ENCODE measurements at places on chromosomes 6 and 20.

GRCh38 chr6:168121303-168121665 lies 42.3 kb upstream of the FRMD1 start:
- no peak for DNase-seq

GRCh38 chr6:110246900-110247546 lies 66.8 kb downstream of the CDC40 start:
- no peak for DNase-seq

DNA sequence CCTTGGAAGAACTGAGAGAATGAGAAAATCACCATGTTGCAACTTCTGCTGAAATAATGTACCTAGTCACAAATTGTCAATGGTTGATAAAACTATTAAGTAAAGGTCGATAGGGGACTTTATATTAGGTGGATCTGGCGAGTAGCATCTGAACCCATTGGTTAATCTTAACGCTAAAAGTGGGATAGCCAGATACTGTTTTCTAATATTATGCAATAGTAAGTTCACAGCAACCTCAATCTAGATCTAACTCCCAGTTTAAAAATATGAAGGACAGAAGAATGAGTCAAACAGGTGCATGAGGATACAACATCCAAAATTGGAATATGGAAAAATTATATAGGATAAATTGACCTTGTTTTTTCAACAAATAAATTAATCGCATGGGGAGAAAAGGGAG lies 18.8 kb downstream of the PSMF1 start:
- DNase-seq = no peak

DNA sequence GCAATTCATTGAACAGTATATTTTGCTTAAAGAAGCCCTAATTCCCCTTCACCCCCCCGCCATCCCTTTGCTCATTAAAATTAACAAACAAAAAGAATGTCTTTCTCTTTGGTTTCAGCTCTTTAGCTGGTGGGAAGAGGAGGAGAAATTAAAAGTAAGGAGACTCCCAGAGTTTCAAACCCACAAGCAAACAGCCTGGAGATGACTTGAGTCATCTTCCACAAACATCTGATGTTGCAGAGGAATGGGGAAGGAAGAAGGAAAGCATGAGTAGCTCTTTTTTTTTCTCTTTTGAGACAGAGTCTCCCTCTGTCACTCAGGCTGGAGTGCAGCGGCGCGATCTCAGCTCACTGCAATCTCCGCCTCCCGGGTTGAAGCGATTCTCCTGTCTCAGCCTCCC lies 189.6 kb downstream of the ADAT2 start:
- peak; percentile 25 for DNase-seq

DNA sequence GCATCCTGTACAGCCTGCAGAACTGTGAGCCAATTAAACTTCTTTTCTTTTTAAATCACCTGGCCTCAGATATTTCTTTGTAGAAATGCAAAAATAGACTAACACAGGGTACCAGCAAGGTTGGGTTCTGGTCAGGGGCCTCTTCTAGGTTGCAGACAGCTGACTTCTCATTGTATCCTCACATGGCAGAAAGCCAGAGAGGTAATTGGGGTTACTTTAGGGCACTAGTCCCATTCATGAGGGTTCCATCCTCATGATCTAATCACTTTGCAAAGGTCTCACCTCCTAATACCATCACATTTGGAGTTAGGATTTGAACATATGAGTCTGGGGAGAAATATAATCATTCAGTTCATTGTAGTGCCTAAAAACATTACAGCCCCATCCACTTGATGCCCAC lies 101.5 kb downstream of the LCA5 start:
- DNase-seq = no peak

DNA sequence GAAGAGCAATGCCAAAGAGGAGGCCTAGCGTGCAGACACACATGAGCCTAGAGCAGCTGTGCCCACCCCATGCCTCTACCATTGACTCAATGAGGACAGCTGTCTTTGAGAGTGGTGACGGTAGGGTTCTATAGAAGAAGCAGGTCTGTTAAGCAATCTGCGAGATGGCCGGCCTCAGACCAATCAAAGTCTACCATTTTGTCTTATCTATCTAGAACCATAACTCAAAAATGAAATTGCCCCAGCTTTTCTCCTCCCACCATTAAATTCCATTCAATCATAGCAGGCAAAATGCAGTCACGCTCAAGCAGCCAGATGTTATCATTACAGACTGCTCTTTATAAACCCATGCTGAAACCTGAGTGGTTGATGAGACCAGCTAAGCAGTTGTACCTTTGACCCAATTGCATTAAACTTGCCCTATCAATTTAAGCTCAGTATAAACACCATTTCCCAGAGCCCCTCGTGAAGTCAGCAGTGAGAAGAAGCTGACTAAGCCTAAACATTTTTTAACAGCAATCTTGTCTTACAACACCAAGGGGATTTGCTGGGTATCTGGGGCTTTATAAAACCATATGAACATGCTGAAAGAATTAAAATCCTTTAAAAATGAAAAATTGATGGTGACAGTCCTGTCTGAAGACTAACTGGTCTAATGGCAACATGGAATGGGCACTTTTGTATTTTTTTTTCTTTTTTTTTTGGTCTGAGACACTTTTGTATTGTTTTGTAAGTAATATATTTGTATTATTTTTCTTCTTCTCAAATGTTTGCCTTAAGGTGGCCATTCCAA lies 57.5 kb downstream of the FOXC1 start:
- DNase-seq = peak; percentile 24

DNA sequence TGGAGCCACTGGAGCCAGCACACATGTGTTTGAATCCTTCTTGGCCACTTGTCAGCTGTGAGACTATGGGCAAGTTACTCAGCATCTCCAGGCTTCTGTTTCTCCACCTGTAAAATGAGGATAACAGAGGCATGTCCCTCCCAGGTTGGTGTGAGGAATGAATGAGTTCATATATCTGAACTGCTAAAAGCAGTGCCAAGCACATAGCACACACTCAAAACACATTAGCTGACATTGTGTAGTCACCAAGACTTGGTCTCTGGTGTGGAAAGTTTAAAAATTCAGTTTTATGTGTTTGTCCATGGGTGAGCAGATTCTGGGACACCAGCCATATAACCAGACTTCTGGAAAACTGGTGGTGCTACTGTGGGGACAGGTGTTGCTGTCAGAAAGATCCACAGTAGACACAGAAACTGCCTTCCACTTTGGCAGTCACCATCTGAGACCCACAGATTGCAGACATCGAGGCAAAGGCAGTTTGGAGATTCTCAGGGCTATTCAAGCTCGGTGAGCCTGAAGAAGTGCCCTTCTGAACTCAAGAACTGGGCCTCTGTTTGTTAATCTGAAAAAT lies 115.8 kb downstream of the MRPL14 start:
- no peak for DNase-seq

GRCh38 chr6:382883-383810 lies 8.4 kb upstream of the IRF4 start:
- no peak for DNase-seq

DNA sequence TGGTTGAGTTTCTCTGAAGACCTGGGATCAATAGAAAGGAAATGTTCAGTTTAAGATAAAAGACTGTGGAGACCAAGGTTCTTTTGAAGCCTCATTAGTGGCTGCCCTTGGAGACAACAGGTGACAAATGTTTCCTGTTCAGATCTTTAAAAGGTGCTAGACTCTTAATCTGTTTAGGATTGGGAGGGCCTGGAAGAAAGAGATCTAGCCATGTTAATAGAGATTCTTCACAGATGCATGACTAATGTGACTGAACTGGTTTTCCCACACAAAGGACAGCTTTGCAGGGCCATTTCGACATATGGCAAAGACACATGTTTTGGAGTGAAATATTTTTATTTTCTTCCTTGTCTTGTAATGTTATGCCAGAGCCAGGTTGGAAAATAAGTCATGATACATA lies 82.2 kb downstream of the WDR27 start:
- peak; percentile 34 for DNase-seq

GRCh38 chr20:63518351-63518861 lies 2.2 kb upstream of the PPDPF start:
- DNase-seq = no peak

DNA sequence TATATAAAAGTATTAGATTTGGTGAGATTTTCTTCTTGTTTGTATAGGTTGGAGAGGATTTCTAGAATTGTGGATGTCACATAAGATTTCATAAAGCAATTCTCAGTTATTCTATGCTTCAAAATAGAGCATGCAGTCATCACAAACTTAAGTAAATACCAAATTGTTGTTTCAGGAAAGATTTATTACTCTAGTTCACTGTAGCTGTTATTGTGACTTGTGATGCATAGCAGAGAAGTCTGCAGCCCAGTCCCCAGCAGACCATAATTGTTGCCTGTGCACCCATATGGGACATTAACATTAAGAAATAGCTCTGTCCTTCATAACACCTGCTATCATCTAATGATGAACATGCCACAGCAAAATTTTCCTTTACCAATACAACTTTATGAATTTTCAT lies 228.0 kb upstream of the FAM83B start:
- no peak for DNase-seq

- no peak for DNase-seq
Measured at GRCh38 chr20:10777710-10778109, 103.9 kb upstream of the JAG1 start.

GRCh38 chr6:148463671-148464070 lies 121.0 kb downstream of the SASH1 start:
- no peak for DNase-seq

DNA sequence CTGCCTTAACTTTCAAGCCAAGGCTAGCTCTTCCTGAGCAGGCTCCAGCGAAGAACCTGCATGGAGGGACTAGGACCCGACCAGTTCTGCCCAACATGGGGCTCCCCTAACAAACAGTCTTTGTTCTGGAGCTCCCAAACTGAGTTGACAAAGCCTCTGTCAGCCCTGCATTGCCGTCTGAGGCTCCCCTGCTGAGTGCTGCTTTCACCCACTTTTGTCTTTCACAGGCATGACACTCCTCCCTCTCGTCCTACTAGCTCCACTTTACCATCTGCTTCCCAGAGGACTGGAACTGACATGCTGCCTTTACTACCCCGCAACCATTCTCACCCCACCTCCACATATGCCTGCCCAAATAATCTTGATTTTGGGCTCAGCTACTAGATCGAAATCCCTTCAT lies 45.1 kb upstream of the B4GALT5 start:
- no peak for DNase-seq

DNA sequence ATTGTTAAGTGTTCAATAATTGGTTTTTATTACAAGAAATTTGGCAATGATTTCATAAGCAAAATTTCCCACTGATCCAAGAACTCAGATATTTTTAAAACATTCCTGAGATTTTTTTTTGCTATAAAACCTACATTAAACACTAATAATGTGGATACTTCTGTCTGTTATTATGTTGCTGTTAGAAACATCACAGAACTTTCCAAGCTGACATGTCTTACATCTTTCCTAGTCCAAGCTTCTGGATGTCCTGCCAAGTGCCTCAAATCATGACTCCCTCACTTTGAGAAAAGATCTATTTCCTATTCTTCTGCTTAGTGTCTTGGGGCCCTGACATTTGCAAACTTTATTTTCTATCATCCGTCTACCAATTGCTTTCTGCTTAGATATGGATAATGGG lies 110.8 kb downstream of the RFPL4B start:
- DNase-seq = no peak

DNA sequence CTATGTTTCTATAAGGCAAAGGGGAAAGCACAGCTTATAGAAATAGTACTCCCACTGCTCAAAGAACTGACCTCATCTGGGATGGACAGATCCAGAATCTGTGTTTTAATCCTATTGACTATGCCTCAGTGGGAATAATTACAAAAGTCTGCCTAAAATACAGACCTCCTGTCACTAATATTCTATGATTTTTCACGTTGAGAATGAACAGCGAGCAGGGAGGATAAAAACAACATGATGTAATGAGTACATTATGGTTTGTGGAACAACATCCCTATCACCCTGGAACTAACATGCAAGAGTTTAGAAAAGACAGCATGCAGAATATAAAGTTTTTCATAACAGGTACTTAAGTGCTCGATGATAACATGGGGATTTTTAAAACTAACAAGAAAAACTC lies 53.9 kb downstream of the EPHA7 start:
- no peak for DNase-seq

DNA sequence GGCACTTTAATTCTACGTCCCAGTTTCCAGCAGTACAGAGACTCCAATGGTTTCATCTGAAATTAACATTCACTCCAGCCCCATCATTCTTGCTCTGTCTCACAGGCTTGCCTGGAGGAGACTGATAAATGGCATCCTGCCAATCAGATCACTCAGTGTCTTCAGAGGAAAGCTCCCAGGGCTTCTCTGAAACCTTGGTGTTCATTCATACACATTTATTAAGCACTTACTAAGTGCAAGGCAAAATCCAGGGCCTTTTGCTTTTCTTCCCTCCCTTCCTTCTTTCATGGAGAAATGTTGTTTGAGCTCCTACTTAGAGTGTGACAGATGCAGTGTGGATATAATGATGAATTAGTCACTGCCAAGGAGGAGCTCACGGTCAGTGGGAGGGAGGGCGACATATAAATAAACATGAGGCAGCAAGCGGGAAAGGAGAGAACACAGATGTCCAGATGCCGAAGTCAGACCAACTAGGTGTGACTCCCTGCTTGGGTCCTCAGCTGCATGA lies 106.7 kb upstream of the DTNBP1 start:
- no peak for DNase-seq

- no peak for DNase-seq
Measured at GRCh38 chr6:55868771-55869479, 6.5 kb downstream of the BMP5 start.

DNA sequence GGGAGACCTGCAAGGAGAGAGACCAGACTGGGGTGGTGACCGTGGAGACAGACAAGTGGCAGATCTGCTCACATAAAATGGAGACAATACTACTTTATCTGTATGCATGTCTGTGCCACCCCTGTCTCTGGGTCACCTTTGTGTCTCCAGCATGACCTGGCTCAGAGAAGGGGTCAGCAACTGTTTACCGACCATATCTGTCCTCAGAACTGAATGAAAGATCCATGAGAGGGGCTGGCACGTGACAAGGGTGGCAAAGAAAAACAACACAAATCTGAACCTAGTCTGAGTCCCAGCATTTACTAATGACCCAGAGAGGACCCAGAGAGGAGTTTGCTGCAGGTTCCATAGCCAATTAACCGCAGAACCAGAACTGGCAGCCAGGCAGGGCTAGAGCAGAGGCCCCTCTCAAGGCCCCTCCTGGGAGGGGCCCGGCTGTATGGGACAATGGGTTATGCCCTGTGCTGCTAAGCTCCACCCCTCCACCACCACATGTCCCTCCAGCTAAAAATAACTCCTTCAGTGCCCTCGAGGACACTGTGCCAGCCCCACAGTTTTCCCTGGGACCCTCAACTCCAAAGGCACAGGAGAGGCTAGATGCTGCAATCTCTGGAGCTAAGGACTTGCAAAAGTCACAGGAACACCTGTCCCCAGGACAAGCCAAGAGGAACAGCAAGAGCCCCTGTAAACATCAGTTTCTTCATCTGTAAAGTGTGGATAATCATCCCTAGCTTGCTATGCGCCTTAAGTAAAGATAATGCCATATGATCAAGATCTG lies 2.2 kb downstream of the AHCY start:
- no peak for DNase-seq

DNA sequence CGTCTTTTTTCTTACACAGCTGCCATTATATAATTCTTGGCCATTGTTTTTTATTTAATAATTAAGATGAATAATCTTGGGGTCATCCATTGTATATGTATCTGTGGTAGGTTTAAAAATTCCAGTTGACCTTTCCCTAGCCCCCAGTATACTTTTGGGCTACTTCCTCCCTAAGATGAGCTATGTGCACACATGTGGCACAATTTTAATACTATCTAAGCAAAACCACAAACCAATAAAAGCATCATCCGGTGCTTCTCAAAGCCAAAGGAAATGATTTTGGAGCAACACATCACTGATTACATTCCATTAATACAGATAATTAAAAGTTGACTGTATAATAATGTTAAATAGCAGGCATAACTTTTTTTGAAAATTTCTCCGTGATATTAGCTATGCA lies 161.2 kb downstream of the ATXN1 start:
- no peak for DNase-seq
